ENCODE measurements at places on chromosomes 2 and 18. TPM values are rescaled to one million over a fixed set of nuclear protein-coding genes. Genes with fewer than 3 reads are reported as not detected.
A peak's percentile ranks its signal among the peaks of the same experiment; 100 is the strongest.

DNA sequence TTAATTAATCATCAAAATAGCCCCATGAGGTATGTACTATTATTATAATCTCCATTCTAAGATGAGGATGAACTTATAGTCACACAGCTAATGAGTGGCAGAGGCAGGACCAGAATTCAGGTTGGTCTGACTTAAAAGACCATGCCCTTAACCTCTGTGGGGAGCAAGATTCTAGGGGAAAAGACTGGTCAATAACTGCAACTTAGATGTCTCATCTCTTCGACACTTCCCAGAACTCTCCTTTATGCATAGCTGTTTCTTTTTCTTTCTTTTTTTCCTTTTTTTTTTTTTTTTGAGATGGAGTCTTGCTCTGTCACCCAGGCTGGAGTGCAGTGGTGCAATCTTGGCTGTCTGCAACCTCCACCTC is 66.3 kb upstream of the RTN4 start:
- no peaks in the 10 kb centered on the region for H3K36me3 ChIP-seq
- no peak overlapping the region for H3K27ac ChIP-seq
- DNase-seq, result no peak
- no peak overlapping the region for H3K4me3 ChIP-seq
- H3K4me1 ChIP-seq, result peaks cover 42% of the 10 kb centered on the region
- no peaks in the 10 kb centered on the region for H3K27me3 ChIP-seq

DNA sequence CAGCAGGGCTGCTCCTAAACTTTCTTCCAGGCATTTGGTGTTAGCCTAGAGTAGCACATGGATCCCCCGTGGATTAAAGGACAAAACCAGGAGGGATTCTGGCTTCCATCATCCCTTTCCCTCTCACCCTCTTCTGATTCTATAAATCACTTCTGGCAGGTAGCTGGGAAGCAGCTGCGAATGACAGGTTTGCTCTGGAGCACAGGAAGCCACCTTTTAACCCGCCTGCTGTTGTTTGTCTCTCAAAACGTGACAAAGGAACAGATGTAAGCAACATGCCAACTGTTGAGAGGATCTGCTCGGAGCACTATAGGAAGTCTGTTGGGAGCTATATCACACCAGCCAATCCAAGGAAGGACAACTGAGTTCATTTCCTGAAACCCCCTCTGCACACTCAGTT is 101.9 kb downstream of the ACTR2 start:
- H3K4me1 ChIP-seq, result no peaks in the 10 kb centered on the region
- H3K27me3 ChIP-seq, result no peaks in the 10 kb centered on the region
- DNase-seq, result no peak
- no peak overlapping the region for H3K27ac ChIP-seq
- no peak overlapping the region for H3K4me3 ChIP-seq
- H3K36me3 ChIP-seq, result peaks cover 19% of the 10 kb centered on the region

DNA sequence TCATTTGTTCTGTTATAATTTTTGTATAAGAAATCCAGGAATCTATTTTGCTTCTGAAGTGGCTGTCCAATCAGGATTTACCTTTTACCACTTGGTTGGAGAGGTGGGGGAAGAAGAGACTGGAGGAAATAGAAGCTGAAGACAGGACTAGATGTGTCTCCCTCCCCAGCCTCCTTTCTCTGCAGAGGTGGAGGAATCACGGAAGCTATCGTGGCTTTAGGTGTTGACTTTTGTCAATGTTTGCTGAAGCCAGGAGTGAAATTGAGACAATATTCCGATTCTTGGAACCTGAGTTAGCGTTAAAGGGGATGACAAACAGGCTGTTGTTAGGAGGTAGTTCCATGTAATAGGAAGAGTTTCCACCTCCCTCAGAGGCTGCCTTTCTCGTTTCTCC is 43.5 kb downstream of the PDCL3 start:
- H3K27ac ChIP-seq, result no peak overlapping the region
- no peak for DNase-seq
- no peak overlapping the region for H3K4me3 ChIP-seq
- no peaks in the 10 kb centered on the region for H3K27me3 ChIP-seq
- no peaks in the 10 kb centered on the region for H3K36me3 ChIP-seq
- peaks cover 11% of the 10 kb centered on the region for H3K4me1 ChIP-seq

DNA sequence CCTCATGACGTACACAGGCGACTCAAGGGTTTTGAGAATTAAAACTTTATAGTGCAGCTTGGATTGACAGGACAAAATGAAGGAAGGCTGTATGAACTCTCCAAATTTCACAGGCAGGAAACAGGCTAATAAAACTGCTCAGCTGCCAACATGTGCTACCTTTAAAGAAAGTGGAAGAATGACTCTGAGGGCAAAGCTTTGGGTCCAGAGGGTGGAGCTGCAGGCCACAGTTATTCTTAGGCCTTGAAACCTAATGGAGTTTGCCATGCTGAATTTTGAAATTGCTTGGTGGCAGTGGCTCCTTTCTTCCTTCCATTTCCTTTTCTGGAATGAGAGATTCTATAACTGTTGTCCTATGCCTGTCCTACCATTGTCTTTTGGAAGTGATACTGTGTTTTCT is 34.8 kb downstream of the HAT1 start:
- H3K27ac ChIP-seq, result no peak overlapping the region
- DNase-seq, result no peak
- H3K4me1 ChIP-seq, result no peaks in the 10 kb centered on the region
- H3K27me3 ChIP-seq, result no peaks in the 10 kb centered on the region

GRCh38 chr2:144854596-144854995 is 334.7 kb upstream of the ZEB2 start:
- DNase-seq, result no peak
- H3K27me3 ChIP-seq, result no peaks in the 10 kb centered on the region
- H3K36me3 ChIP-seq, result no peaks in the 10 kb centered on the region
- H3K4me1 ChIP-seq, result no peaks in the 10 kb centered on the region
- no peak overlapping the region for H3K27ac ChIP-seq
- H3K4me3 ChIP-seq, result no peak overlapping the region

- no peak overlapping the region for H3K4me3 ChIP-seq
- H3K27me3 ChIP-seq, result peaks cover 8% of the 10 kb centered on the region
- no peak for DNase-seq
- no peaks in the 10 kb centered on the region for H3K4me1 ChIP-seq
- H3K36me3 ChIP-seq, result no peaks in the 10 kb centered on the region
- H3K27ac ChIP-seq, result no peak overlapping the region
These were observed 710.4 kb downstream of the RNF144A start for GRCh38 chr2:7627583-7627982.

GRCh38 chr2:156673333-156673615 is 237.1 kb downstream of the GPD2 start:
- no peaks in the 10 kb centered on the region for H3K36me3 ChIP-seq
- no peaks in the 10 kb centered on the region for H3K27me3 ChIP-seq
- H3K4me3 ChIP-seq, result no peak overlapping the region
- H3K4me1 ChIP-seq, result no peaks in the 10 kb centered on the region

DNA sequence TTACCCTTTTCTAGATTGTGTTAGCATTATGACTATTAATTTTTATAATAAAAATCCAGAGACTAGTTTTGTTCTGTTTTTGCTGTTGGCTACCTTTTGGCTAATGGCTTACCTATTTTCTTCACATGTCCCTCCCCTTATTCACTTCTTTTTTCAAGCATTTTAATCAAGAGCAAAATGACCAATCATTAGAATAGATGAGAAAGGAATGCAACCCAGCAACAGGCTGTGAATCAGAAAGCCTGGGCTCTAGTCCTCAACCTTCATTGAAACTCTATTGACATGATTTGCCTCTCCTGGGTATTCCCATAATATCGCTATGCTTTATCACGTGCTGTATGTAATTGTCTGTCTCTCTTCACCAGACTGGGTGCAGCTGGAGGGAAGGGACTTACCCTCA is 370.1 kb downstream of the IRS1 start:
- H3K27ac ChIP-seq, result no peak overlapping the region
- no peak overlapping the region for H3K4me3 ChIP-seq
- no peaks in the 10 kb centered on the region for H3K36me3 ChIP-seq

DNA sequence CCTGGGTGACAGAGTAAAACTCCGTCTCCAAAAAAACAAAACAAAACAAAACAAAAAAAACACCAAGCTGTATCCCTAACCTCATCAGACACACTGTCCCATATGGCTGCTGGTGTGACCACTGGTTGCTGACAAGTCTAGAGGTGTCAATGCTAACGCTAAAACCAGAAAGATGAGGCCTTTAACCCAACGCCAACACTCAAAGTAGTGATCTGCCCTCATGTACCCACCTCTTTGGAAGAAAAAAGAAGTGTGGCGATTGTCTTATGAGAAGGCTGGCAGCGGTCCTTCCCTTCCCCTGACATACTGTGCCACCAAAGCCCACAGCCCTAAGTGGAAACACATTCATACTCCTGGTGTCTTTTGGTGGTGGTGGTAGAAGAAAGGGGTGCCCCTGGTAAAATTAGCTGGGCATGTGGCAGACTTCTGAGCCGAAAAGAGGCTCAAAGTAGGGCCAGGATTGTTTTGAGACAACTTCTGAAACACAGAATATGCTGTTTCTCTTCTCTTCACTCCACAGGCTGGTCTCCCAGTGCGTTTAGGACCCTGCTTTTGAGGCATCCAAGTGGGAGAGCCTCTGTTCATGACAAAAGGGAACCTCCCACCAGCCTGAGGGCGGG is 9.8 kb downstream of the SERTAD2 start:
- no peak for DNase-seq
- peak overlapping the region; percentile 87 for H3K27ac ChIP-seq
- H3K36me3 ChIP-seq, result no peaks in the 10 kb centered on the region
- peak overlapping the region; percentile 49 for H3K4me3 ChIP-seq
- H3K27me3 ChIP-seq, result no peaks in the 10 kb centered on the region
- peaks cover 96% of the 10 kb centered on the region for H3K4me1 ChIP-seq

- H3K4me1 ChIP-seq, result peaks cover 31% of the 10 kb centered on the region
- DNase-seq, result no peak
- no peak overlapping the region for H3K4me3 ChIP-seq
- H3K27ac ChIP-seq, result peak overlapping the region; percentile 44
- no peaks in the 10 kb centered on the region for H3K27me3 ChIP-seq
These were observed 45.2 kb upstream of the MGAT4A start for GRCh38 chr2:98776136-98776535.

DNA sequence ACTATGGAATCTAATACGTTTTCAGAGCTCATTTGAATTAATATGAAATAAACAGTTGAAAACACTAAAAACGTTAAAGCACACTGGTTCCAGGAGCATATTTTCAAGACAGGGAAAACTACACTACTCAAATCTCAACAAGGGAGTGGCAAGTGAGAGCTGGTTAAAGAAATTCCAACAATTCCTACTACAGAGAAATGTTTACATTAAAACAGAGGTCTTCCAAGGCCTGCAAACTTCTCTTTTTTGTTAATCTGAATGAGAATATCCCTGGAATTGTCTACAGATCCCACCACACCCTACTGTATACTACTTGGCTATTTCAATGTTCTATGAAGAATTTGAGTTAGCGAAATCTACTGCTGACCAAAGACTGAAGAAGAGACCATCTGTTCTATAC is 231.5 kb downstream of the ZEB2 start:
- no peaks in the 10 kb centered on the region for H3K4me1 ChIP-seq
- H3K27ac ChIP-seq, result no peak overlapping the region
- no peaks in the 10 kb centered on the region for H3K36me3 ChIP-seq

DNA sequence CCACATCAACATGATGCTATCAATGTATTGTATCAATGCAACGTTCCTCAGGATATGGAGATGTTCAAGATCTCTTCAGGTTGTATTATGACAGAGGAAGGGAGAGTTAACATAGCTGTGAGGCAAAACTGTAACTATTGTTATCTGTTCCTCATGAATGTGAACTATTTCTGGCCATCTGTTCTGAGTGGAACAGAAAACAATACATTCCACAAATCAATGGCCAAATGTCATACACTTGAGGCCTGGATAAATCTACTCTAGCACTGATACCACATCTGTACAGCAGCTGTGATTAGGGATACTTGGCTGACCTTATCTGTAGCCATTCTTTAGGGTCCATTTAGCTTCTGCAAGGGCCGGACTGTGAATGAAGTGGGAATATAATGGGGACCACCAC is 447.9 kb downstream of the IRS1 start:
- H3K27ac ChIP-seq, result no peak overlapping the region
- H3K4me3 ChIP-seq, result no peak overlapping the region
- H3K27me3 ChIP-seq, result no peaks in the 10 kb centered on the region
- no peaks in the 10 kb centered on the region for H3K36me3 ChIP-seq
- no peak for DNase-seq

DNA sequence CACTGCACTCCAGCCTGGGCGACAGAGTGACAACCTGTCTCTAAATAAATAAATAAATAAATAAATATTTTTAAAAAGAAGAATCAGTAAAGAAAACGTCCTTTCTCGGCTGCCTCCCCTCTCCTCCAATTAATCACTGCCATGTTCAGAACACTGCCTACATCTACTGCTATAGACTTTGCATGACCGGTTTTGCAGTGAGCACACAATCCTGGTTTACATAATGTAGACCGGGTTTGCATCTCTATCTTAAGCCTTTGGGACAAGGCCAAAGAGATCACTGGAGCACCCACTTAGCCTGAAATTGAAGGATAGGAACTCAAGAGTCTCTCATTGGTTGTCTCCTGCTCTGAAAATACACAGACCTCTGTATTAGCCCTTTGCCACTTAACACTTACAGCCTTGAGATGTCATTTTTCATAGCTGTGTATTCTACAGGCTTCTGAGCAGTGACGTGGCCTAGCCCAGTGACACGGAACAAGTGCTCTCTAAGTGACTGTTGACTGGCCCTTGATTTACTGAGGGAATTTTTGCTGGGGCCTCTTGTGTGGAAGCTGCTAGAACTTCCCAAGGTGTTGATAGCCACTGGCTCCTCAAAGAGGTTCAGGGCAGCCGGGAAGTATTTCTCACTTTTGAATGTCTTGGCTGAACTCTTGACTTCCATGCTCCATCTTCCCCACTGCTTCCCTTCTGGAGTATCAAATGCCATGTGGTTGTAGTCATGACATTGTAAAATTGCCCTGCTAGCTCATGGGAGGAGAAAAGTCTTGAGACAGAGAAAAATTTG is 45.3 kb upstream of the CCBE1 start:
- DNase-seq, result no peak
- H3K27ac ChIP-seq, result no peak overlapping the region
- no peaks in the 10 kb centered on the region for H3K4me1 ChIP-seq
- no peak overlapping the region for H3K4me3 ChIP-seq
- no peaks in the 10 kb centered on the region for H3K27me3 ChIP-seq

GRCh38 chr2:241592126-241592845 is 33.7 kb downstream of the BOK start:
- H3K36me3 ChIP-seq, result peaks cover 67% of the 10 kb centered on the region
- DNase-seq, result no peak
- no peaks in the 10 kb centered on the region for H3K4me1 ChIP-seq

Gene SIGLEC15
- total RNA-seq, result 3.4 TPM

Gene RAB6C
- not detected for total RNA-seq

Gene ANTXR1
- 111 TPM for total RNA-seq

Gene ANKRD44
- total RNA-seq, result 6.3 TPM

Gene RIF1
- 32.0 TPM for total RNA-seq

Gene AQP12A
- total RNA-seq, result not detected

Gene SIX3
- 0.38 TPM for total RNA-seq

Gene CCNYL1
- total RNA-seq, result 4.8 TPM

Gene VIT
- 9.0 TPM for total RNA-seq

Gene PFN4
- total RNA-seq, result not detected

Data from suprapubic skin (tissue), 4 donors.